Stromal cell of bone marrow (primary cell): ENCODE measurements at places on chromosomes 12 and 14.

DNA sequence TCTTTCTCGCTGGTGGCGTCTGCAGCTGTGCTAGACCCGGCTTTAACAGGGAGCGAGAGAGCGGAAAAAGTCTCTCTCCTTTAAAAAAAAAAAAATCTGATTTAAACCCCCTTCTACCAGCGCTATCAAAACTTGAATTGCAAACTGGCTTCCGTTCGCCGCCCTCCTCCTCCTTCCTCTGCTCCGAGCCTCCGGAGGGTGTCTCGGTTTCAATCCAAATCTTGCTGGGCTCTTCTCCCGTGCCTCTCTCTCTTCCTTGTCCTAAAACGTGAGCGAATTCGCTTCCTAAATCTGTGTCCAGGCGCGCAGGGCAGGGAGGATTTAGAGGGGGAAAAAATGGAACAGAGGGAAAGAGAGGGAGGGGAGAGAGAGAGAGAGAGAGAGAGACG, 272 bp downstream of the TBX3 start:
- no peak for DNase-seq

DNA sequence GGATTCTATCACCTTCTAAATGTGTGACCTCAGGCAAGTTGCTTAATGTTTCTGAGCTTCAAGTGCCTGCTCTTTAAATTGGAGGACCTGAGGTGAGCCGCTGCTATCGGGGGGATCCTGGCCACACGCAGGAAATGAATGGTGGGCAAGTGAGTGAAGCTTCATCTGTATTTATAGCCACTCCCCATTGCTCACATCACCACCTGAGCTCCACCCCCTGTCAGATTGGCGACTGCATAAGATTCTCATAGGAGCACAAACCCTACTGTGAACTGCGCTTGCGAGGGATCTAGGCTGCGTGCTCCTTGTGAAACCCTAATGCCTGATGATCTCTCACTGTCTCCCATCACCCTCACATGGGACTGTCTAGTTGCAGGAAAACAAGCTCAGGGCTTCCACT, 158.6 kb upstream of the CCND2 start:
- no peak for DNase-seq

GRCh38 chr14:64541261-64541971, 875 bp downstream of the HSPA2 start:
- DNase-seq = no peak

DNA sequence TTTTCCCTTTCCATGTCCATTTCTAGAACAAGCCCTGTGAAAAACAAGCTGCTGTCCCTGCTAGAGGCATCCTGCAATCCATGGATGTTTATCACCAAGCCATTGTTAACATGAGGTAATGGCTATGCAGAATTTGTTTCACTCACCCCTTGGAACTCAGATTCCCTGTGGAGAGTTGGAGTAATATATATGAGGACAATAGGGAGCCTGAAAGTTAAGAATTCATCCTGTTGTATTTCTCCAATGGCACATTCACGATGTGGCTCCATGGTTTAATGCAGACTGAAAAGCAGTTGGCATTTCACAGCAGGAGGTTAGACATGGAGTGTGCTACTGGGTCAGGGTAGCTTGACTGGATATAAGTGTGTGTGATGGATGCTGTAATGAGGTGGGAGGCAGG, 32.4 kb downstream of the GPR65 start:
- DNase-seq = no peak

DNA sequence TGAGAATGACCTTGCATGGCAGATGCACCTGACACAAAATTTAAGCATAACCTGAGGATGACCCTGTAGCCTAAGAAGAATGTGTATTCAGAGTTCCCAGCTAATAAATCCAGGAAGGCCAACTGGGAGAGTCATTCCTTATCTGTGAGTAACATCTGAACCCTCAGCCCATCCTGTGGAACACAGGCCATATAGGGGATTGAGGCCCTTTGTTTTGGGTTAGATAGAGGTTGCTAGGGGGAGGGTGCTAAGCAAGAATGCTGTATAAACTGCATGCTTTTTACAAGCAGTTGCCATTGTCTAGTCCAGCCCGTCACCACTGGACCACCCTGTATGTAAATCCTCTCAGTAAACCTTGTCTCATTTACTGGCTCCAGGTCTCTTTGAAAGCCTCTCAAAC, 77.0 kb downstream of the BICD1 start:
- DNase-seq = no peak

DNA sequence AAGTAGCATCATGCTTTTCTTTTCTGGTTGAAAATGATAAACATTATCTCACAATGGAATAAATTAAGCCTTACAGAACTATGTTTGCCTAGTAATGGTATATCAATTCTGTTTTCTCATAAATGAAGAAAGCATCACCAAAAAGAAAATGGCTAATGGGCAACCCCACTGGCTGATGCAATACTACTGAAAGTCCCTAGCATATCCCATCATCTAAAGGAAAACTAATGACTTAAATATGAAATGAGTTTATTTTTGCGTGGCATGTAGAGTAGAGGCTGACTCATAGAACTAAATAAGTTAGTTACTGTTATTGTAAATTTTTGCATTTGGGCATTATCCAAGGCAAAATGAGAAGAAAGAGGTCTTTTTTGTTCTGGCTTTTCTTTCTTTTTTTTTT, 1156.3 kb upstream of the SEL1L start:
- no peak for DNase-seq
